NCI-H524 (cell line): ENCODE measurements at places on chromosomes 1 and 21.

GRCh38 chr1:181936269-181936668, 125.2 kb downstream of the ZNF648 start:
- DNase-seq: no peak

- DNase-seq: no peak
Observed at GRCh38 chr21:36518883-36519492, 39.1 kb upstream of the CLDN14 start.

- DNase-seq: peak; percentile 17
Observed at GRCh38 chr1:230708631-230709580, 5.0 kb downstream of the AGT start.

GRCh38 chr1:2119886-2120285, 69.7 kb downstream of the PRKCZ start:
- DNase-seq: no peak

GRCh38 chr1:21667348-21668231, 1.6 kb downstream of the RAP1GAP start:
- DNase-seq: no peak

DNA sequence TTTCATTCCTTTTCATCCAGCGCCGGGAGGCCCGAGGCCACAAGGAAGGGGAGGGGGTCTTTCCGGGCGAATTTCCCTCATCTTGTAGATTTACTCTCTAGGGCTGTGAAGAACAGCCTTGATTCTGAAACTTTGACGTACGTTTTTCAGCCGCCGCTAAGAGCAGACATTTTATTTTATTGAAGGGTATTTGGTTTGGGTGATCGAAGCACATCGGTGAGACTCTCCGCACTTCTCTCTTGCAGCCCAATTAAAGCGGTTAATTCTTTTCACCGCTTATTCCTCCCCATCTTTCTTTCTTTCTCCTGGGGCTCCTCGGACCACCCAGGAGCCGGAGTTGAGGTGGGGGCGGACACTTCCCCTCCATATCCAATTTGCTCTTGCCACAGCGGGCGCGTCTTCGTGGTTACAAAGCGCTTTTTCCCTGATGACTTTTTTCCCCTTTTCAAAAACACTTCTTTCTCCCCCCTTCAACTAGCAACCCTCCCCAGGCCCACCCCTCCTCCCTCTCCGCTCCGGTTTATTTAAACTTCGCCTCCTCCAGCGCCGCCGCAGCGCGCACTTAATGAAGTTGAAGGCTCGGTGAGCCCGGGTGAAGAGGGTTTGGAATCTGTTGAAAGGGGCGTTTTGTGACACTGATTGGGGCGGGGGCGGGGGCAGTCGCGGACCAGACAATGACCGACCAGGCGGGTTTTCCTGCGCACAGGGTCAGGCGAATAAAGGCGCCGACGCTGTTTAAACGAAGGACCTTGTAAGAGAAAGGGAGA, 5.9 kb downstream of the FOXD2 start:
- no peak for DNase-seq

DNA sequence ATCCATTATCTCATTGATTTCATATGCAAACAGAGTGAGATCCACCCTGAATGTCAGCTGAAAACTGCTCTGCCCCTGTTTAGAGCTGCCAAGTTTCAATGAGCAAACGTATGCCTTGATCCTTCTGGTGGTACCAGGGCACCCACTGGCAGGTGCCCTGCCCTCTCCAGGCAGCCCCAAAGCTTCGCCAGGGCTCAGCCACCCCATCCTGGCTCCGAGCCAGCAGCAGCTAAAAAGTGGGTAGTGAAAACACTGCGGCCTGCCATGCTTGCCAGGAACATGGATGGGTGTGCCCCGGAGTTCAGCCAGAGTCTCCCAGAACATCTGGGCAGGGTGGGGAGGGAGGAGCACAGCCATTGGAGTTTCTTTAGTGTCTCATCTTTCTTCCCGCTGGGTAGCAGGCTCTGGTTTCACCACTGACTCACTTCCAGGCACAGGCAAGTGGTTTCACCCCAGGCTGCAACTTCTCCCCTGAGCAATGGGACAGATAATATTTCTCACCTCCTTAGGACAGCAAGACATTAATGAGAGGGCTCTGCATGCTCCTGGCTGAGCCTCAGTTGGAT, 8.1 kb upstream of the LMX1A start:
- no peak for DNase-seq

- DNase-seq: no peak
Observed at GRCh38 chr1:171899838-171900237, 58.5 kb downstream of the DNM3 start.

- no peak for DNase-seq
Observed at GRCh38 chr21:16993416-16994038, 519.3 kb upstream of the CXADR start.

DNA sequence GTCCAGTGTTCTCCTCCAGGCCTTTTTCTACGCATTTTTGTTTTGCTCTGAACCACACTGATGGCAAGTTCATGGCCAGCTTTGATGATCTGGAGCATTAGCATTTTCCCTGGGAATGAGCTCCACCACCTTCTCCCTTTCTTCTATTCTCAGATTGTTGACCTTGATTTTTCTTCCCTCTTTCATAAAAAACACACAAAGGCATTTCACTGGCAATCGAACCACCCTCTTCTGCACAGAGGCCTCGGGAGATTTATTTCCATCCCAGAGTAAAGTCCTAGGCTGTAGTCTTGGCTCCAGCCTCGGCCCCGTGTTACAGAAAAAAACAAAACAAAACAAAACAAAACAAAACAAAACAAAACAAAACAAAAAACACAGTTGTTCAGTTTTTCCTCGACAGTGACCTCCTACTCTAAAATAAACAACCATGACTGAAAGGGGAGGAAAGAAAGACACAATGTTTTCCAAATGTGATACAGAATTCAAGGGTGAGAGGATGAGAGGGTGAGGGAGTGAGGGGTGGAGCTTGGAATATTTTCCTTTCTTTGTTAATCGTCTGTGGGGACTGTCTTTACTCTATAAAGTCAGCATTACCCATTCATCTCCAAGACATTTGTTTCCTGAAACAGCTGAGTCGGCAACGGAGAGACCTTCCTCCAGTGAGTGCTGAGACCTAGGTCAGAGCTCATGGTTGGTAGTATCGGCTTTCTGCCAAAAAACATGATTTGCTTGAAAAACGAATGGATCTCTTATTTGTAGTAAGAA, 29.8 kb upstream of the RNF186 start:
- DNase-seq: no peak

DNA sequence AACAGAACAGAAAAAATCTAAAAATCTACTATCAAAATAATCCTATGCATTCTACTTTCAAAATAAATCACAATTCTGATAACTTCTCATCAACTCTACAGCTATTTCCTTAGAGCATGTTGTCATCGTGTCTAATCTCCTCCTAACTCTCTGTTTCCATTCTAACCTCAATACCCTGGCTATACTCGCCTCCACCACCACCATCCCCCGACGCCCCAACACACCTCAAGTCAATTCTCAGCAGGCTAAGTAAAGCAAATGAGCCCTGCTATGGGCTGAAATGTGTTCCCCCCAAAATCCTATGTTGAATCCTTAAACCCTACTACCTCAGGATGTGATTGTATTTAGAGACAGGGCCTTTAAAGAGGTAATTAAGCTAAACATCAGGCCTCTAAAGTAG, 34.6 kb downstream of the NRDC start:
- no peak for DNase-seq

- no peak for DNase-seq
Observed at GRCh38 chr1:35463232-35463631, 94.0 kb downstream of the KIAA0319L start.

DNA sequence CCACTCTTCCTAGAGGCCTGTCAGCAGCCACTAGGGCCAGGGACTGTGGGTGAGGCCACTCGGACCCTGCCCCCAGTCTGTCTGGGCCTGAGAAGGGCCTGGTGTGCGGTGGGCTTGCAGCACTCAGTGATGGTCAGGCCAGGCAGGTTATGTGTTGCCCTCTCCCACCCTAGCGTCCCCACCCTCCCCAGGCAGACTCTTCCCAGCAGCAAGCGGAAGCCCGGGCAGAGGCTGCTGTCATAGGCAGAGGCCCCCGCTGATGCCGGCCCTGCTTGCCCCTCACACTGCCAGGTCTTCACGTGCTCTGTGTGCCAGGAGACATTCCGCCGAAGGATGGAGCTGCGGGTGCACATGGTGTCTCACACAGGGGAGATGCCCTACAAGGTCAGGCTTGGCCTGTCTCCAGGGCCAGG, 6.6 kb downstream of the ZBTB48 start:
- no peak for DNase-seq

- DNase-seq: no peak
Observed at GRCh38 chr1:43432907-43433306, 20.8 kb downstream of the HYI start.

DNA sequence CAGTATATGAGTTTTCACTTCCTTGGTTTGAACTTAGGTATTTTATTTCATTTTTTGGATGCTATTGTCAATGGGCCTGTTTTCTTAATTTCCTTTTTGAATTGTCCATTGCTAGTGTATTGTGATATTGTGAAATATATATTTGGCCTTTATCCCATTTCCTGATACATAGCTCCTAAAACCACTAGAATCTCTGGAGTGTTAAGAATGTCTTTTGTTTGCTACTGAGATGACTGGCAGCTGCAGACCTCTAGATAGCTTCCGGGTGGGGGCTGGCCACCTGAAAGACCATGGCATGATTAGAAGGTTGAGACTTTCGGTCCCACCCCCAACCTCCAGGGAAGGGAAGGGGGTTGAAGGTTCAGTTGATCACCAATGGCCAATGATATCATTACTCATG, 245.4 kb downstream of the KCNJ6 start:
- no peak for DNase-seq

DNA sequence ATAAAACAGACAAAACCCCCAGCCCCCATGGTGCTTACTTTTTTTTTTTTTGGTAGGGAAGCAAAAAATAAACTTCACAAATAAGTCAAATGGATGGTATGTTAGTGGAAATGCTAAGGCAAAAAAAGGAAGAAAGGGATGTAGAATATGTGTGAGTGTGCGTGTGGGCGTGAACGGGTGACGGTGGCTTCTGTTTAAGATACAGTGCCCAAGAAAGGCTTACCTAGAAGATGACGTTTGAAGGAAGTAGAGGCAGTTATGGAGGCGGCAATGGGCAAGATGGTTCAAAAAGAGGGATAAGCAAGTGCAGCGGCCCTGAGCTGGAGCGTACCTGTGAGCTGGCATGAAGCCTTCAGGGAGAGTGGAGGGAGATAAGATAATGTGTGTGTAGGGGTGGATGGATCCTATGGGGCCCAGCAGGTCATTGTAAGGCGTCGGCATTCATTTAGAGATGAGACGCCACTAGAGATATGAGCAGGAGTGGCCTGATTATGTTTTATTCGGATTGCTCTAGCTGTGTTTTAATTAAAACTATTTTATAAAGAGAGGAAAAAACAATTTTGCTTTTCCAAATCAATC, 19.9 kb downstream of the LEPR start:
- DNase-seq: no peak

- DNase-seq: no peak
Observed at GRCh38 chr1:159663552-159663951, 50.8 kb downstream of the CRP start.

DNA sequence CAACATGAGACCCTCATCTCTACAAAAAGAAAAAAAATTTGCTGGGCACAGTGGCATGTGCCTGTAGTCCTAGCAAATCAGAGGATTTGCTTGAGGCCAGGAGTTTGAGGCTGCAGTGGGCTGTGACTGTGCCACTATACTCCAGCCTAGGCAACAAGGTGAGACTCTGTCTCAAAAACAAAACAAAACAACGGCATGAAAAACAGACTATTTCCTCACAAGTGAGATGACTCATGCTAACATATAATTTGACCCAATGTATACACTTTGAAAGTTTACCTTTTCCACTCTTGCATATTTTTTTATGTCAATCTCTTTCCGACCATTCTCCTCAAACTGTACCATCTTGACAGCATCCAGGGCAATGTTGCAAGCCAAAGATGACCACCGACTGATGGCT, 17.5 kb downstream of the CCT3 start:
- no peak for DNase-seq

DNA sequence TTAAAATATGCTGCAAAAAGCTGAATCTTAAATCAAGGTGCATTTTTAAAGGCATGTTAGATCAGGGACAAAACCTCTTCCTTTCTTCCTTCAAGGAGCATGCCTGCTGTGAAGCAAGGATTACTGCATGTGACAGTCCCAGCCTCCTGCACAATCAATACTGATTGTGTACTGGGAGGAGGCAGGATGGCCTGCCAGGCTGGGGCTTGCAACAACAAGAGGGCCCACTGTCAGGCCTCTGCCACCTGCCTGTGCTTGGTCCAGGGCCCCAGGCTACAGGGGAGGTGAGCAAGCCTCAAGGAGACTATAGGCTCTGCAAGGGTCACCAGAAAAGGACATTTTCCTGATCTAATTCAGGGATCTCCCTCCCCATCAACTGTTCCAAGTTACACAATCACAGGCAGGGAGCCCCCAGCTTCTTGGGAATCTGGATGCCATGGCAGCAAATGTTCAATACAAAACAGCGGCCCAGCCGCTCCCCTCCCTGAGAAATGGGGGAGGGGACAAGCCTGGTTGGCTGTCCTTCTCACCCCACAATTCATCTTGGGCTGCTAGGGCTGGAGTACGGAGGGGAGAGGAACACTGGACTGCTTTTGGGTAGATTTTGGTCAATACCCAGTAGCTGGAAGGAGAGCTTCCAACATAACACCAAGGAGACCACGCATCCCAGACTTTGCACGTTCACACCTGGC, 76.7 kb downstream of the SSBP3 start:
- peak; percentile 29 for DNase-seq

DNA sequence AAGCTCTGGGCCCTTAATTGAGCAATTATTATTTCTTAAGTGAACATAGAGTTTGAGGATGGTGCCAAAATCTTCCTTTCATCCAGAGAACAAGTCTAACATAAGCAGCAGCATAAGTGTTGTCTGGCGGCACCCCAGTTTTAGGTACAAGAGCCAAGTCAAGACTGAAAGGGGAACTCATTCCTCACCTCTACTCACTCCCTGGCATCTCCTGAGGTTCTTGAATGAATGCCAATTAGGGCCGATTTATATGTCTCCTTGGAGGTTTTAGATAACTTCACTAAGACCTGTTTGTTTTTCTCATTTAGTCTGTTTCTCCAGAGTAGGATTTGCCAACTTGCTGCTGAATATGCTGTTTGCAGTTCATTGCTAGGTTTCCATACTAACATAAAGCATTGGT, 42.6 kb upstream of the ADGRL2 start:
- DNase-seq: no peak

DNA sequence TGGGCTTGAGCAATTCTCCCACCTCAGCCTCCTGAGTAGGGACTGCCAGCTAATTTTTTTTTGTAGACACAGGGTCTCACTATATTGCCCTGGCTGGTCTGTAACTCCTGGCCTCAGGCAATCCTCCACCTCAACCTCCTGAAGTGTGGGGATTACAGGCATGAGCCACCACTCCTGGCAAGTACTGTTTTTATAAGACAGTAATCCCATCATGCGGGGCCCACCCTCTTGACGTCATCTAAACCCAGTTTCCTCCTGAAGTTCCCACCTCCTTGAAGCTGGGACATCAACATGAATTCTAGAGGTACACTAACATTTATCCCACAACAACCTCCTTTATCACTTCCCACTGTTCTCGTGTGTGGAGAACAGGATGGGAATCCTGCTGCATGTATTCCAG, 104.7 kb downstream of the SPATA46 start:
- DNase-seq: no peak

- DNase-seq: no peak
Observed at GRCh38 chr21:33884376-33885171, 31.0 kb downstream of the ATP5PO start.
